ENCODE measurements at places on chromosomes 5 and 9.

- DNase-seq: no peak
Observed at GRCh38 chr9:121300283-121301119, 32.5 kb downstream of the GSN start.

GRCh38 chr5:14879937-14880589 is 8.5 kb upstream of the ANKH start:
- DNase-seq: no peak

GRCh38 chr5:131684595-131684994 is 49.6 kb upstream of the RAPGEF6 start:
- DNase-seq: no peak

- DNase-seq: no peak
Observed at GRCh38 chr5:140547508-140548299, at the start of gene EIF4EBP3. Gene EIF4EBP3, plus strand, starts transcription at chr5:140547662. Its CDS starts 76 bp downstream, at chr5:140547738.

DNA sequence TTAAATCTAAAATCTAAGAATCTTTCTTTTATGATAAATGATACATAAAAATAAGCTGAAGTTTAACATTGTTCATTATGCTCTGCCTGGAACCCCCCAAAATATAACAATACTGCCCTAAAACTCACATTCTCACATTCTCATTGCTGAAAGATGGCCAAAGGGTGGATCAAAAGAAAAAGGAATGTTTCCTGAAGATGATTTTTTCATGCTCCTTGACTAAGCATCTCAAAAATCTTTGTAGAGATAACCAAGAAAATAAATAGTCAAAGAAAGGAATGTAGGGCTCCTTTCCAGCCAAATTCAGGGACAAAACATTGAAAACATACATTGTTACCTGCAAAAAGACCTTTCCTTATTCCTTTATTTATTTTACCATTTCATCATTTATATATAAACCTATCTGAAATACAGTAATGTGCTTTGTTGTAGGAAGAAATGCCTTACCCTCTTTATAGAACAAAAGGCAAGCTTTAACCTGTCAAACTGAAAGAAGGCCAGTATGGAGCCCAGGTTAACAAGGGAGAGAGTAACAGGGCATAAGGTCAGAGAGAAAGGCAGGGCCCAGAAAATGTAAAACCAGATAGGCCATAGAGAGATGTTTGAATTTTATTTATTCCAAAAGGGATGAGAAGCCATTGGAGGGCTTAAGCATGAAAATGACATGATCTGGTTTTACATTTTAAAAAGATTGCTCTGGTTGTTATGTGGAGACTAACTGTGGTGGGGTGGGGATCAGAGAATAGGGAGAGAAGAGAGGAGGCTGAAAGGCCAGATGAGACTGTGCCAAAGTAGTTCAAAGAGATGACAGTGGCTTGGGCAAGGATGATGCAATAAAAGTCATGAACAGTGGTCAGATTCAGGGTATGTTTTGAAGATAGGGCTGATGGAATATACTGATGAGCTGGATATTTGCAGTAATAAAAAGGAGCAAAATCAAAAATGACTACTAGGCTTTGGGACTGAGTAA is 37.3 kb upstream of the CDK5RAP2 start:
- DNase-seq: no peak

- DNase-seq: peak; percentile 19
Observed at GRCh38 chr5:154202379-154203260, 12.1 kb downstream of the GALNT10 start.

DNA sequence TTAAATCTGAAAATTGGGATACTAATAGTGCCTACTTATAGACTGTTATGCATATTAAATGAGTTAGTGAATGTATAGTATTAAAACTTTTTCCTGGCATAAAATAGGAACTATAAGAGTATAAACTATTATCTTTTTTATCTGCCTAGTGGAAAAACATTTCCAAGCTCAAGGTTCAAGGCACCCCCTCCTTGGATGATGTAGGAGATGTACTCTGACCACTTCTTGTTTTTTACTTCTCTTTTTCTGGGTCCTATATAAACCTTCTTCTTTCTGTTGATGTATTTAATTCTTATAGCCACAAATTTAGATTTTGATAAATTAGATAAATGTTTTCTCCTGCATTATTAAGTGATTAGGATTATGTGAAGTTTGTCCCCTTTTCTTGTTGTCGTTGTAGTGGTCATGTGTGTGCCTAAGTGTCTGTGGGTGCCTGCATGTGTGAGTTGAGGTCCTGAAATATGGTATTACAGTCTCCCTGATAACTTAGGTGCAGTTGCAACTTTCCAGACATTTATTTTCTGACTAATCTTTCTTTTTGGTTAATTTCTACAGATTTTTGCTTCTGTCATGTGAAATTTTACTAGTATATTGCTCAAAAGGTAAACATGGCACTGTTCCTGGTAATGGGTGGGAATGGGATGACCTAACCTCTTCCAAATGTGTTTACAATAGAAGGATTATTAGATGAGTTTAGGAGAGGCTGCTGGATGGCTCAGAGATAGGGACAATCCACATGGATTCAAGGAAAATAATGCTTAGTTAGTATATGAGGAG is 160.8 kb upstream of the CDKN2B start:
- DNase-seq: no peak

GRCh38 chr9:135879619-135880018 is 27.7 kb downstream of the CAMSAP1 start:
- DNase-seq: no peak

- no peak for DNase-seq
Observed at GRCh38 chr9:15782106-15782505, 229.3 kb downstream of the CCDC171 start.

DNA sequence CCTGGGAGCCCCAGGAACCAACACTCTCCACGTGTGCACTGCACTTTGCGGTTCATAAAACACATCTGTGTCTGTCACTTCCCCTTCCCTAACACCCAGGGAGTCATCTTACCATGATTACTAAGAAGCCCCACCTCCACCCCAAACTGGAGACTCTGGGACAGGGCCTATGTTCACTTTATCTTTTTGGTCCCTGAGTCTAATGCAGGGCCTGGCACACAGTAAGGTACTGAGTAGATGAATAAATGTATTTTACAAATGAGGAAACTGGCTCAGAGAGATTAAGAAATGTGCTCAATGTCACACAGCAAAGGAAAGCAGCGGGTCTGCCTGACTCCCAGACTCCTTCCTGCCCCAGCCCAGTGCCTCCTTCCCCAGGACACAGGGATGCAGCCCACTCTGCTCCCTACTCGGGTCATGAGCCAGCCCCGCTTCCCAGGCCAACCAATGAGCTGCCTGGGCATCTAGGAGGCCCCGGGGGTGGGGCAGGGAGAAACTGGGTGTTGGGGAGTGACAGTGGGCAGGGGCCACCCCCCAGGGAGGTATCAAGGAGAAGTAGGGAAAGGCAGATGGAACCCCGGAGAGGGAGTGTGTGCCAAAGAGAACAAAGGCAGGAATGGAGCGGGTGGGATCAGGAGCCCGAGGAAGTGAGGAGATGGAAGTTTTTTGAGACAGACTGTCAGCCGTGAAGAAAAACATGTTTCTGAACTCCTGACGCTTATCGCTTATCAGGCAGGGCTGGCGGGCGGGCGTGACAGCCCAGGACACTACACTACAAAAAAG is 30.5 kb downstream of the SHB start:
- DNase-seq: no peak

DNA sequence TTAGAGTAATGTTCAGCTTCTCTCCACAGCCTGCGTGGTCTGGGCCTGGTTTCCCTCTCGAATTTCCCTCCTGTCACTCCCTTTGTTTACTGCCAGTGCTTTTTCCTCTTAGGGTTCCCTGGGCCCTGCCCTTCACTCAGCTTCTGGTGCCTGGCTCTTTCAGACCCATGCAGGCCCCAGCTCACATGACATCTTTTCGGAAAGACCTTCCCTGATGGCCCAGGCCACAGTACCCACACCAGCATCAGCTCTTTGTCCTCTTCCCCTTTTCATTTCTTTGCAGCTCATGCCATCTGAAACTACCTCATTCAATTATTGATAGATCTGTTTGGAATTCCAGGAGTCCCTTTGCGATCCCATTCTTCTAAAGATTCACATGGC is 68.1 kb upstream of the ABL1 start:
- no peak for DNase-seq

GRCh38 chr5:5784101-5784500 is 361.6 kb downstream of the ICE1 start:
- DNase-seq: no peak

DNA sequence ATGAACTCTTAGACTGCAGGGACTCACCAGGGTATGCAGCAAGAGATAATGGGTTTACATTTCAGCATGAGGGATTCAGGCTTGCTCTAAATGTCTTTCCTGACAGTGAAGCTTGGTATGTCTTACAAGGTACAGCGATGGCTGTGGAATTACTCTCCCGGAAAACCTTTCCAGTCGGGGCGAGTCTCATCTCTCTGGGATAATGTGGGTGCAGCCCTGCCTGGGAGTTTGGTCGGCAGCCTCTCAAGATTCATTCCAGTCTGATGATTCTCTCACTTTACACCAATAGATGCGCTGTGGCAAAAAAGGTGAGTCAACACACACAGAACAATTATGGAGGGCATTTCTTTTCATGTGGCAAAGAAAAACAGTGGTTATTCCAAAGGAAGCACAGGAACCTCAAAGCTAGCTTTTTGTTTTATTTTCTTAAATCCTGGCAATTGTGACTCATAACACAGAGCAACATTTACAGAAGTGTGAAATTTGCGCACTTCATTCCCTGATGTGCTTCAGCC is 190.3 kb downstream of the DCP2 start:
- no peak for DNase-seq

DNA sequence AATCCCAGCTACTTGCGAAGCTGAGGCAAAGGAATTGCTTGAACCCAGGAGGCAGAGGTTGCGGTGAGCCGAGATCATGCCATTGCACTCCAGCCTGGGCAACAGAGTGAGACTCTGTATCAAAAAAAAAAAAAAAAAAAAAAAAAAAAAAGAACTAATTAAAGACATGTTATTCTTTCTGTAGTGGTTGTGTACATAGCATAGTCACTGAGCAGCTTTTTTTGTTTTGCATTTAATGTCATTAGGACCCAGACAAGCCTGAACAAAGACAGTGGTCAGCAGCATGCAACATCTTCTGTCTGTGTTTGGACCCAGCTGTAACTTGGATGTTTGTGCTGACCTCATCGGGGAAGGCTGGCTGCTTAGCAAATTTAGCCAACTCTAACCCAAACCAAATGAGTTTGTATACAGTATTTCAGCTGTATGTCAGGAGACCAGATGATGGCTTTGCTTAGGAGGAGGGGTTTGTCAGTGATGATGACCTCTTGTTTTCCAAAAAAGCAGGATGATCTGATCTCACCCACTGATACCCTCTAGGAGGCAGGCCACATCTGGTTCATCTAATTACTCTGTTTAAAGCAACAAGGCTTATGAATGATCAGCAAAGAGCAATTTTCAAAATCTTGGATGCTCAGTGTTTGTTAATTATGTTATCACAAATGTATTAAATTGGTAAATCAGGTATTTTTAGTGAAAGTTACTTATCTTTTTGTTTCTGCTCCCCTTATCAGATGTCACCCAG is 39.5 kb downstream of the SNCAIP start:
- no peak for DNase-seq

- DNase-seq: no peak
Observed at GRCh38 chr5:135478938-135479337, 26.8 kb upstream of the TIFAB start.

- DNase-seq: no peak
Observed at GRCh38 chr9:93676310-93677047, 100.1 kb downstream of the PHF2 start.

- no peak for DNase-seq
Observed at GRCh38 chr9:71647094-71647591, 121.2 kb downstream of the CEMIP2 start.

- no peak for DNase-seq
Observed at GRCh38 chr9:38010918-38011704, 57.9 kb downstream of the SHB start.

GRCh38 chr5:138212828-138213160 is 329 bp downstream of the CDC23 start:
- no peak for DNase-seq

GRCh38 chr9:127333221-127334064 is 63.5 kb upstream of the SLC2A8 start:
- peak; percentile 53 for DNase-seq

GRCh38 chr5:51881901-51882300 is 498.7 kb downstream of the ISL1 start:
- no peak for DNase-seq

GRCh38 chr5:109711673-109712072 is 21.9 kb downstream of the MAN2A1 start:
- no peak for DNase-seq

Measured in NCI-H1092 treated with DMSO at 0.1 percent for 48 hours (cell line).